ENCODE measurements at places on chromosomes 1 and 21.

GRCh38 chr1:55206210-55206609, 9.0 kb downstream of the USP24 start:
- no peak for DNase-seq

- DNase-seq: no peak
Measured at GRCh38 chr1:210185063-210185462, 47.5 kb upstream of the SERTAD4 start.

- no peak for DNase-seq
Measured at GRCh38 chr21:32348604-32349332, 44.0 kb downstream of the URB1 start.

DNA sequence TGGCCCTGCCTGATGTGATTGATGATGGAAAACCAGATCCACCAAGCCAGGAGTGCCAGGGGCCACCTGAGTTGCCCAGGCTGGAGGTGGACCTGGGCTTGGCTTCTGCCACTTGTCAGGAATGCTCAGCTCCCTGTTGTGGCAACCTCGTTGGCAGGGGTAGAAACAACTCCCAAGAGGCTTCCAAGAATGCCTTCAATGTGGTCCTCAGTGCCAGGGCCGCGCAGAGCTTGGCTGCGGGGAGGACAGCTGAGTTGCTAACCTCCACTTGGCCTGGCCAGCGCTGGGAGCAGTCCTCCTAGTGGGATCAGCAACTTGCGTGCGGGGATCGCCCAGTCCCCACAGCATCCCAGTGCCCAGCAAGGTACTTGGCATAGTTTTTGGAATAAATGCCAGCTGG, 9.0 kb downstream of the MYOM3 start:
- peak; percentile 39 for DNase-seq

- DNase-seq: peak; percentile 15
Measured at GRCh38 chr1:65658122-65658521, 134.6 kb upstream of the PDE4B start.

GRCh38 chr1:68188060-68188538, 44.2 kb downstream of the WLS start:
- DNase-seq: no peak

Data from AG10803 (cell line).